Activated T-helper 1 cell treated with Interleukin-2 at 50 U/mL for 16 hours (primary cell): ENCODE measurements at places on chromosomes 2 and 18.

DNA sequence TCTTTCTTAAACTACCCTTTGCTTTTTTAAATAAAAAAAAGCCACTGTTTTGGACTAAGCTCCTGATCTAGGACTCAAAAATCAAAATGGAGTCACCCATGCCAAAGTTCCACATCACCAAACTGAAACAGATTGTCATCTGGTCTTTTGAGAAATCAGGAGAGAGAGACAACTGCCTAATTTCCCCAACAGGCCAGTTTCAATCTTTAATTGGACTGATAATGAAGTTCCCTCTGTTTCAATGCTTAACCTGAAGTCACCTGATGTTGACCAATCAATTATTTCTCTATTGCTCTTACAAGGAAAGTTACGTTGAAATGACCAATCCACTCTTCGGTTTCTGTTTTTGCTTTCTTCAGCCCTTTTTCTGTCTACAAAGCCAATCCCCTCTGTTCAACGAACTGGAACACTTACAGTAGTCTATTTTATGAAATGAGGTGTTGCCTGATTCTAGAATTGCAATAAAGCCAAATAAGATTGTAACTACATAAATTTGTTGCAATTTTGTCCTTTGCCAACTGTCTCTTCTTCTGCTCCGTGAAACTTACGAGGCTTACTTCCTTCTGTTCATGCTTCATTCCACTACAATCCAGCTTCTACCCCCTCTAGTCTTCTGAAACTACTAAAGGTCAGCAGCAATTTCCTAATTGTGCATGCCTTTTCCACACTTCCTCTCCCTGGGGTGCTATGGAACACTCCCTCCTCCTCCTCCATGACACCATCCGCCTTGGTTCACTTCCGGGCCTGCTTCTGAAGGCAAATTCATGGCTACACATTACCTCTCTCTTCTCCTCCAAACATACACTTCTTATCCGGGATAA is 95.2 kb upstream of the CD302 start:
- no peak for DNase-seq

- no peak for DNase-seq
Observed at GRCh38 chr2:20005067-20005627, 7.3 kb downstream of the MATN3 start.

DNA sequence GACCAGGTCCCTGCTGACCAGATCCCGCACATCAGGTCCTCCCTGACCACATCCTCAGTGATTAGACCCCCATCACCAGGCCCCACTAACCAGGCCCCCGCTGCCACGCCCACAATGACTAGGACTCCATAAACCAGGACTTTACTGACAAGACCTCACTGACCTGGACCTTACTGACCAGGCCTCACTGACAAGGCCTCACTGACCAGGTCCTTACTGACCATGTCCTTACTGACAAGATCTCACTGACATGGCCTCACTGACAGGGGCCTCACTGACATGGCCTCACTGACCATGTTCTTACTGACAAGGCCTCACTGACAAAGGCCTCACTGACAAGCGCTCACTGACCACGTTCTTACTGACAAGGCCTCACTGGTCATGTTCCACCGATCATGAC is 107.9 kb upstream of the TEKT4 start:
- DNase-seq: no peak

DNA sequence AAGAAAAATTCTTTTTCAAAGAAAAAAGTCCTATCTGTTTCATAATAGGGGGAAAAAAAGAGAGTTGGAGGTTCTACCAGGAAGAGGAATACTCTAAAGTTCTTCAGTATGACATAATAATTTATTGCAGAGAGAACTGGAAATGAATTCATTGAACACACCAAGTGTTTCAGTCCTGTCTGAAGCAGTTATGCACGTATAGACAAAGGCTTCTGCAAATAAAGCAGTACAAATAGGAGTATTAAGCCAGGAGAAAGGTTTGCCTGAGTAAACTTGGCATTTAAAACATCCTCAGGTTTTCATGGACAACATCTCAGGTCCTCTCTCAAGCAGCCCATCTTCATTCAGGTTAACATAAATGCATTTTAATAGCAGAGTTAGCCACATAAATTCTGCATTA is 141.6 kb downstream of the CCDC148 start:
- DNase-seq: no peak

DNA sequence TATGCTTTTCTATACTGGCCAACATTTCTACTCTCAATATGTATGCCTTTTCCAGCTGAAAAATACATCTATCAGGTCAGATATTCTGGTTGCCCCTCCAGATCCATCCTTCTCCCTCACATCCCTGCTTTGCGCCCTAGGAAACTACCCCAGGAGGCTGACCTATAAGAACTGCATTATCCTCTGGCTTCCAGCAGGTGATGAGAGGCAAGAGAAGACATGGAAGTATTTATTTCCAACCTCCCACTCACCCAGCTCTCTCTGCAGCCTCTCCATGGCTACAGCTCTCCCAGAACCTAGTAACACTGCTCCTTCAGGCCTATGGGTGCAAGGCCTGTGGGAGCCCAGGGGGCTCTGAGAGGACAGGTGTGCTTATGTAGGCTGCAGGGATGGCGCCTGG is 42.9 kb downstream of the ARID5A start:
- DNase-seq: no peak

GRCh38 chr2:179237209-179237946 is 27.3 kb downstream of the SESTD1 start:
- no peak for DNase-seq

- DNase-seq: no peak
Observed at GRCh38 chr2:42663828-42664227, 95.4 kb downstream of the MTA3 start.

DNA sequence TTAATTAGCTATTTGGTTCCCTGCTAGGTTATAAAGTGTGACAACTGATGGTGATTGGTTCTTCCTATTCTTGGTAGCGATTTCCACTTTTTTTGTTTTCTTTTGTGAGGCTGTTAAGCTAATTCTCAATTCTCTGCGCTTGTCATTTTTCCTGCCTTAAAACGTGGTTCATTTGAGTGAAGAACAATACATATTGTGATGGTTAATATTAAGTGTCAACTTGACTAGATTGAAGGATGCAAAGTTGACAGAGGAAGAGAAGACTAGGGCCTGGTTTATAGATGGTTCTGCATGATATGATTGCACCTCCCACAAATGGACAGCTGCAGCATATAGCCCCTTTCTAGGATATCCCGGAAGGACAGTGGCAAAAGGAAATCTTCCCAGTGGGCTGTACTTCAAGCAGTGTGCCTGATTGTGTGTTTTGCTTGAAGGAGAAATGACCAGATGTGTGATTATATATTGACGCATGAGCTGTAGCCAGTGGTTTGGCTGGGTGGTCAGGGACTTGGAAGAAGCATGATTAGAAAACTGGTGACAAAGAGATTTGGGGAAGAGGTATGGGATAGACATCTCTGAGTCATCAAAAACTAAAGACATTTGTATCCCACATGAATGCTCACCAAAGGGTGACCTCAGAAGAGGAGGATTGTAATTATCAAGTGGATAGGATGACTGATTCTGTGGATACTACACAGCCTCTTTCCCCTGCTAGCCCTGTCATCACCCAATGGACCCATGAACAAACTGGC is 39.4 kb upstream of the ZNF804A start:
- DNase-seq: no peak
